SHP77 (cell line): ENCODE measurements at places on chromosomes 1 and 21.
A peak's percentile ranks its signal among the peaks of the same experiment; 100 is the strongest.

DNA sequence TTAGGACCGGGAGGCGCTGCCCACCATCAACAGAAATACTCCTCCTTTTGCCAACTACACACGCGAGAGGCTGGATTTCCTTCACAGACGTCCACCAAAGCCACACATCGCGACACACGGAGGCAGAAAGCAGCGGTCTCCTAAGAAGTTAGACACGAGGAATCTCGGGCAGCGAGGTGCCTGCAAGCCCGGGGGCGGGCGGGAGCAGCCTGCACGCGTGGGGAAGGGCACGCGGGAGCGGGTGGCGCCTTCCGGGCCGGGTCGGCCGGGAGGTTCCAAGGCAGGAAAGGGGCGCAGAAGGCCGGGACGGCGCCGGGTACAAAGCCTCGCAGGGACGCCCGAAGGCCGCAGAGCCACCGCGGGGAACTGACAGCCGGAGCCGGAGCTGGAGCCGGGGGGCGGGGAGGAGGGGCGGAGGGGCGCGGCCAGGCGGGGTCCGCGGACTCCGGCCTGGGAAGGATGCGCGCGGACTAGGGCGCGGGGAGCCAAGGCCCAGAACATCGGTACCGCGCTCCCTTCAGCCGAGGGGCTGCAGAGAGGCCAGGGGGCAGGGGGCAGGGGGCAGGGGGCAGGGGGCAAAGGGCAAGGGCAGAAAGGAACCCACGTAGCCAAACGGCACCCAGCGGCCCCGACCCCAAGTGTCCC is 722 bp downstream of the NPHP4 start:
- DNase-seq: peak; percentile 12

GRCh38 chr1:223621312-223621734 is 44.2 kb downstream of the CAPN8 start:
- no peak for DNase-seq

- no peak for DNase-seq
Measured at GRCh38 chr1:171740356-171740863, 1.5 kb downstream of the VAMP4 start.

- DNase-seq: no peak
Measured at GRCh38 chr1:196180847-196181593, 427.2 kb downstream of the KCNT2 start.

GRCh38 chr1:234240680-234241079 is 132.6 kb upstream of the COA6 start:
- no peak for DNase-seq

GRCh38 chr1:44040846-44041245 is 9.6 kb upstream of the SLC6A9 start:
- DNase-seq: no peak

- DNase-seq: no peak
Measured at GRCh38 chr1:27448982-27449381, 41.0 kb downstream of the WASF2 start.

DNA sequence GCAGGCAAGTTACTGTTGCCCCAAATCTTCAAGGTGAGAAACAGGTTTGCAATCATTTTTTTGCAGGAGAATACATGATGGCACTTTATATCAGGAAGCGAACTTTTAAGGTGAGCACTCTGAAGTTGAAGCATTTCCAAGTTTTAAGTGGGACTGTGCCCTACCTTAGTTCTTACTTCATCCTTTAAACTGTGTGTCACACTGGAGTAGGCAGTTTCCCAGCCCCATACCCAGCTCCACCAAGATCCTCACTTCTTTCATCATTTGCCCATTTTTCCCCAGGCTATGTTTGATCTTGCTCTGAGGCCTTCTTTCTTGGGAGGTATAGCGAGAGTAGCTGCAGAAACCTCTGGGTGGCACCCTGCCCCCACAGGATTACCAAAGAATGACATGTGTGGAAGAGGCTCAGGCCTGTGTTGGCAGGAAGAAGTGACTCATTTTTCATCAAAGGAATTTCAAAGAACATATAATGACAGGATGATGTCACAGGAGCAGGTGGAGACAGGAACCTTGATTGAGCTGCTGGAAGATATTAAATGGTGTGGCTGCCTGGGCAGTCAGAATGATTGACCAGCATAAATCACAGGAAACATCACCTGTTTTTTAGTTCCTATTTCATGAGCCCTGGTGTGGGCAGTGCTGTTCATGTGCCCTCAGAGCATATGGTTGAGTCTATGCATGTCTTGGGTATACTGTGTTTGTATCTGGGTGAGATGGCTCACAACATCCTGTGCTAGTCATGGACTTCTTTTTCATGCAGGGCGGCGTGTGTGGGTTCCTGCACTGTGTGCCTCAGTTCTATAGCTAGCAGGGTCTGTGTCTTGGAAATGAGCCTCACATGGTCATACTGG is 20.8 kb upstream of the MACF1 start:
- DNase-seq: peak; percentile 86

DNA sequence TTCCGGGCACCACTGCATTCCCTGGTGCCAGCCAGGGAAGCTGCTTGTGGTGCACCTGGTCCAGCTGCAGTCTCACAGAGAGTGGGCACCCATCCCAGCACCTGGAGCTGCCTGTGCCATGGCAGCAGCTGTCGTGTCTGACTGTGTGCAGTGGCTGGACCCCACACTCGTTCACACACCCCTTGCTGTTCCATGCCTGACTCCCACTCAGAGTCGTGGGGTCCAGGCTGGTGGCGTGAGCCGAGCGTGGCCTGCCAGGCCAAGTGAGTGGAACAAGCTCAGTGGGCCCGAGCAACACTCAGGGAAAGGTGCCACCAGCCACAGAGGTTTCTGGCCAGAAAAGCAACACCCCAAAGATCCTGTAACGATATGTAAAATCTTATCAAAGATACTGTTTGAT is 97.2 kb upstream of the KCNK1 start:
- DNase-seq: no peak

- DNase-seq: no peak
Measured at GRCh38 chr1:86868477-86868876, 45.4 kb downstream of the SELENOF start.

GRCh38 chr1:10495475-10495817 is 20.7 kb downstream of the PEX14 start:
- no peak for DNase-seq

DNA sequence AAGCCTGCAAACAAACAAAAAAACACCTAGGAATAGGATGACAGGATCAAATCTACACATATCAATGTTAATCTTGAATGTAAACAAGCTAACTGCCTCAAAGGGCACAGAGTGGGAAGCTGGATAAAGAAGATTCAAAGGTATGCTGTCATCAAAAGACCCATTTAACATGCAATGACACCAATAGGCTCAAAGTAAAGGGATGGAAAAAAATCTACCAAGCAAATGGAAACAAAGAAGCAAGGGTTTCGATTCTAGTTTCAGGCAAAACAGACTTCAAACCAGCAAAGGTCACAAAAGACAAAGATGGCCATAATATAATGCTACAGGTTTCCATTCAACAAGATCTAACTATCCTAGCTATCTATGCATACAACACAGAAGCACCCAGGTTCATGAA is 16.2 kb upstream of the OR2T10 start:
- DNase-seq: no peak

DNA sequence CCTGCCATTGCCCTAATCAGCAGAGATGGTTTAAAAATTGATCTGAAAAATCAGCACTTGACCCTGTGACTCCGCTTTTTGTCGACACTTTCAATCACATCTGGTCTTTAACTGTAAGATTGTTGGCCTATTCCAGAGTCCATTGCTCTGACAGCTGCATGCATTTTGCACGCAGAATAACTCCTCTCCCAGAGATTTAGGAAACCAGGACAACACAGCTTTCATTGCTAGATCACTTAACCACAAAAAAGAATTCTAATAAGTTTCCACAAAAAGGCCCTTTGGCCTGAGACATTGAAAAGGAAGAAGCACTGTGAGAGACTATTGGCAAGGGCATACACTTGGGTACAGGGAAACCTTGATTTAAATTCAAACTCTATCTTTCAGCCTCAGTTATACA is 373.1 kb downstream of the TGFB2 start:
- DNase-seq: no peak

GRCh38 chr1:245448975-245449431 is 294.2 kb downstream of the KIF26B start:
- DNase-seq: no peak

DNA sequence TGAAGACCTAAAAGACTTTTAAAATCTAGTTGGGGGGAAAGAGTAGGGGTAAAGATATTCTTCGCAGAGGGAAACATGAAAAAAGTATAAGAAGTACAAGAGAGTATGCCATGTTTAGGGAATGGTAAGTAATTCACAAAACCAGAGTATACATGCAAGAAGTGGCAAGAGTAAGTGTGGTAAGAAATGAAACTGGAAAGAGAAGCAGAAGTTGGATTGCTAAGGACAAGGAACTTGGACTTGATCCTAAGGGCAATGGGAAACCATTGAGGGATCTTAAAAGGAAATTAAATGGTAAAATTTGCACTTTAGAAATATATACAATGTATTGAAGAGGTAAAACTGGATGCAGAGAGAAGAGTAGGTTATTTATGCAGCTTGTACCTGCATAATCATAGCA is 9.2 kb upstream of the ZNF644 start:
- DNase-seq: no peak

- DNase-seq: no peak
Measured at GRCh38 chr1:237931581-237931980, 40.9 kb upstream of the ZP4 start.

GRCh38 chr1:95369985-95370690 is 136.1 kb downstream of the RWDD3 start:
- DNase-seq: no peak

DNA sequence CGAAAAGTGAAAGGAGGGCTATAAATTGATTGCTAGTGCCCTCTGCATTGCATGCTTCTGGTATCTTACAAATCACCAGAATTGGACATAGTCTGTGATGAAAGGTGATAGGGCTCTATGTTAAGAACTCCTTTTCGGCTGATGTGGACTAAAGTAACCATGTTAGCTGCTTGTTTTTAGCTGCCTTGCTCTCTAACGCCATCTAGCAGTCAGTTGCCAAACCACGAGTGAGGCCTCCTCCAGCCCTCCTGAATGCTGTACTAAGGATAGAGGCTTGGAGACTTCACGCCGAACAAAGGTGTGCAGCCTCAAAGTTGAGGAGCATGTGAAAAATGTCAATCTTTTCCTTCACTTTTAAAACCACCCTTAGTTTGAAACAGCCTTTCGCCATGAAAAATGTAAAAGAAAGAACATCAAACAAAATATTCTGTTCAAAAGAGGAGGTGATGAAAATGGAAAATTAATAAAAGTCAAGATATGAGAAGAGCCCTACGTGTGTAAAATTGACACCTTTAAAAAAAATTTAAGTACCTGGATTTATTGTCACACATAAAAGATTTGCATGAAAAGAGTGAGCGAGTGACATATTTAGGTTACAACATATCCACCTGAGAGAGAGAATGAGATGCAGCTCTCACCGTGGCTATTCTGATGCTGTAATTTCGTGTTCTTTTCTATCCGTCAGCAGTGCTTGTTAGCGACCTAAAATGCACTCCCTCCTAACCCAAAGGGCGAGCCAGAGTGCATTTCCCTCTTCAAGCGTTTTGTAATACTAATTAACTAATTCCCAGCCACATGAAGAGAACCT is 8.1 kb downstream of the LRRC53 start:
- peak; percentile 68 for DNase-seq

DNA sequence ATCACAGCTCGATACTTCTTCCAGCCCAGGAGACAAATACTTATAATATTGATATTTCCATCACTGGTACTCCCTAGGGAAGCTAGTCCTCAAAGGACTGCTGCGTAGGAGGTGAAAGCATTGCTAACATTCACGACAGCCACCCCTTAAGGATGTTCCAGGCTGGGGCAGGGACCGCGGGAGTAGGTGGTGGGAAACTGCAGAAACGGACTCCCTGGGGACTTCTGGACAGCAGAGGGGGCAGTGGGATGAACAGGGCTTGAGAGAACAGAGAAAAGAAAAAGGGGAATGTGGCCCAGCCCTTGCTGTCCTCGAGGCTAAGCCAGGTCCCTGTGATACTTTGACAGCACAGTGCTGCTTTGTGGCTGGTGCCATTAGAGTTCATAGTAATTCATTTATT is 108.0 kb downstream of the HMGB4 start:
- DNase-seq: no peak

DNA sequence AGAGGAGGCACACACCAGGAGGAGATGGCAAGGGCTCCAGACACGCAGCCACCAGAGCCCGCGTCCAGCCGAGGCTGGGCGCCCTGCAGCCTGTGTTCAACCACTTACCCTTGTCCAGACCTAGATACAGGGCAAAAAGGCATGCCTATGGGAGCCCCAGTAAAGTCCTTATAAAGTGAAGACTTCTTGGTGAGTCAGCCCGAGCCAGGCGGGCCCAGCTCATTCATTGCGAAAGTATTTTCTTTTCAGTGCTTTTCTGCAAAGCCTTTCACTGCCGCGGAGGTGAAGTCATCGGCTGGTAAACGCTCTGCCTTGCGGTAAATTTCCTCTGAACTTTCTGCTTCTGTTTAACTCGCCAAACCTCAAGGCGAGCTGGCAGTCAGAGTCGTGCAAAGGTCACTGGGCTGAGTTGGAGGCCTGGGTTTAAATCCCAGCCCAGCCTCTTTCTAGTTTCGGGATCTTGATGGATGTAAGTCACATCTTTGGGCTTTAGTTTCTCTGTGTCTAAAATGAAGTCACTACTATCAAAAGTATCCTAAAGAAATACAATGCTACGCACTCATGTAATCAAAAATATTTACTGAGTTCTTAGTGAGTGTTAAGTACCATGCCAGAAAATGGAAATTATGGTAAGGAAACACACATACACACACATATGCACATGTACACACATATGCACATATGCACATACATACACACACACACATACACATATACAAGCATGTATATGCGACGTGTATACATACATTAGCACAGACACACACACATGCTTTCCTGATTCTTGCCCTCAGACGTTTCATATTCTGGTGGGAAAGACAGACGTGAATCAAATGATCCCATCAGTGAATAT is 54.7 kb upstream of the IFFO2 start:
- DNase-seq: no peak

DNA sequence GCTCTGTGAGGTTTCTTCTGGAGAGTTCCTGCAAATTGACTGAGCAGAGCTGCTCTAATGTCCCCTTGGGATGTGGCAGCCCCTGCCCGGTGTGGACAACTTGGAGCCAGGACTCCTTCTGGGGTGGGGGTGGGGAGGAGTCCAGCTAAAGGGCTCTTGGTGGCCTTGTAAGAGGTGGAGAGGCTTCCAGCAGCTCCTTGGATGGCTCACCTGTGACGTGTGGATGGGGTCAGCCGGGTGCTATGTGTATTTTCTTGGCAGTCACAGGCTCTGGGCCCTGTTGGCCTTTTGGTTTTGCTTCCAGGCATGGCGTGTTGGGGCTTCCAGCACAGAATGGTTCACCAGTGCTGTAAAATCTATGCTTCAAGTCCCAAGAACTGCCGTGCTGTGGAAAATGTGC is 38.2 kb downstream of the TRAPPC10 start:
- no peak for DNase-seq

DNA sequence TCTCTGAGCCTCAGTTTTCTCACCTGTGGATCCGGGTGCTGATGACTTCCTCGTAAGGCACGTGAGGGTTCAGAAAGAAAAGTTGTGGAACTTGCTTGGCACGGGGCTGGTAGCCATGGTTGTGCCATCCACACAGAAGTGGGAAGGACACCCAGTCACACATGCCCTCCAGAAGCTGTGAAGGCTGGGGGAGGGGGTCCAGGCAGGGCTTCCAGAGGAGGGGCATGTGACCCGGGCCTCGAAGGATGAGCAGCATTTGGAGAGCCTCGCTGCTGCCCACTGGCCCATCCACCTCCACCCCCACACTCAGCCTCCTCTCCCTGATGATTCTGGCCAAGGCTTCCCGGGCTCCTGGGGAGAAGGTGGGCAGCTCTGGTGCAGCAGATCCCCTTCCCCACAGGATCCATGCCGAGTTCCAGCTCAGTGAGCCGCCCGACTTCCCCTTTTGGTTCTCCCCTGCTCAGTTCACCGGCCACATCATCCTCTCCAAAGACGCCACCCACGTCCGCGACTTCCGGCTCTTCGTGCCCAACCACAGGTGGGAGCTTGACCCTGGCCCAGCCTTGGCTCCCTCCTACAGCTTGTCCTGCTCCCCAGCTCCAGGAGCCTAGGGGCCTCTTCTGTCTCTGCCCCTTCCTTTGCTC is 9.4 kb downstream of the SELENON start:
- no peak for DNase-seq
